ENCODE measurements at places on chromosomes 2 and 18.
A peak's percentile ranks its signal among the peaks of the same experiment; 100 is the strongest.

DNA sequence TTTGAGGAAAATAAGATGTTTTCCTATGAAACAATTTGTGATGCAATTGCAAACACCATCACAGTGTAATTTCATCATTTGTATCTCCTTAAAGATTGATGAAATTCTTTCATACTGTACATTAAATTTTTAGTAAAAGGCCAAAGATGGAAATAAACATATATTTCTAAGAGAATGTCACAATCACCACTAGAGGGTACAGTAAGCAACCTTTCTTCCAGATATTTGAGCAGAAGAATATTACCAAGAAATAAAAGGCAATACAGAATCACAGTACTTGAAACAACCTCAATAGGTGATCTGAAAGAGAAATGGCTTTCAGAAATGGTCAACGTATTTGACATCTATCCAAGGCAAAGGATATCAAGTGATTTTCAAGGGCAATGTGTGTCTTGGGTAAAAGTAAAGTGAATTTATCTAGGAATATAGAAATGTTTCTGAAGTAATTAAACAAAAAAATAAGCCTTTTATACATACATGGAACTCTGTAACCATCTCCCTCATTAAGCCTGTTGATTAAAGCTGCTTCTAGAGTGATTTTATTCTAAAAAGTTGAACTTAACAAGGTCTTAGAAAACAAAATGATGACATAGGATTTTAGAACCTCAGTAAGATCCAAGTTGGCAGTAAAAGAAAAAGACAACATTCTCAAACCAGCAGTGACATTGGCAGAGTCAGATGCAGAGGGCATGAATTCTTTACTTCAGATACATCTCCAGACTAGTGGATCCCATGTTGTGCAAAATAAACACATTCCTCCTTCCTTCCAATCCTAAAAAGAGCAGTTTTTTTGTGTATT lies 90.3 kb upstream of the SESTD1 start:
- no peak for DNase-seq

GRCh38 chr2:120177973-120178372 lies 45.2 kb downstream of the TMEM185B start:
- DNase-seq: no peak

- no peak for DNase-seq
Measured at GRCh38 chr2:43388371-43388770, 162.0 kb upstream of the ZFP36L2 start.

- DNase-seq: no peak
Measured at GRCh38 chr2:196315388-196316049, 144.1 kb upstream of the STK17B start.

DNA sequence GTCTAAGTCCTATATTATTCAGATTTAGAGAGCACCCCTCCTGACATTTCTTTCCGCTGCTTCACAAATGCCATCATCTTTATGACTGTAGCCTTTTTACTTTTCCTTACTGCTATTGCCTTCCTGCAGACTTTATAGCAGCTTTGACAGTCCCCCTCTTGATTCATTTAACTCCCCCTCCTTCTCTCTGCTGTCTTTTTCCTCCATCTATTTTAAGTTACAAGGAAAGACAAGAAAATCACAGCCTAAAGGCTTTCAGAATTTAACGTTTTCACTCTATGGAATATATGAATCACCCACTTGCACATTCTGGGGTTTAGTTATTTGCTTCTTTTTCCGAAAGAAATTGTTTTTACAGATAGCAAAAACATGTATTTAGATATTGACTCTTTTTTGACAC lies 183.4 kb upstream of the SETBP1 start:
- DNase-seq: no peak

DNA sequence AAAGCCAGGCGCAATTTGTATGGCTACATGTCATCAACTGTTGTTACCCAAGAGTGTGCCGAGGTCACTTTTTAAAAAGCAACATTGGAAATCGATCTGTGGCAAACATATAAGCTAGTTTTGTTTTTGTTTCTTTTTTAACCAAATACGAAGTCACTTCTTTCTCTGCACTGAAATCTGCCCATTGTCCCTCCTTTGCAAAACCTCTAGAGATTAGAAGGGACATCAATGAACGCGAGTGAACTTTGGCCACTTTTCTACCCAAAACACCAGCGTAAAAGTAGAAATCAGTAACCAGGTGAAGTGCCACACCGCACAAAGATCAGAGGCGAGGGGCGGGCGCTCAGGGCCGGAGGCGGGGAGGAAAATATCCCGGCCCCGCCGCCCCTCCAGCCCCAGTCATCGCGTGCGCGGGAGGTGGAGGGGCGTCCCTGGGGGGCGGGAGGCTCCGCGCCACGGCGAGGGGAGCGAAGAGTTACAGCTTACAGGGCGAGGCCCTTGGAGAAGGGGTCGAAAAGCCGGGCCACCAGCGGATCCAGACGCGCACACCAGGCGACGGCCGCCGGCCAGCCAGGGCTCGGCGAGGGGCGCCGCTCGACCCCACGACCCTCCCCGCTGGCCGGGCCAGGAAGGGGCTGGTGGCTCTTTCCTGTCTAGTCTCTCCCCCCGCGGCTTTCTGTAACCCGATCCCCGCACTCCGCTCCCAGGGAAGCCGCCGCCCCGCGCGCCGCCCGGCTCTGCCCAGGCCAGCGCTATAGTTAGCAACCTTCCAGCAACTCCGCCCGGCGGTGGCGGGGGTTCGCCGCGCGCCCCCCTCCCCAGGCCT lies 993 bp downstream of the RBMS1 start:
- peak; percentile 90 for DNase-seq

GRCh38 chr2:217031445-217031844 lies 171.6 kb upstream of the TNP1 start:
- no peak for DNase-seq

DNA sequence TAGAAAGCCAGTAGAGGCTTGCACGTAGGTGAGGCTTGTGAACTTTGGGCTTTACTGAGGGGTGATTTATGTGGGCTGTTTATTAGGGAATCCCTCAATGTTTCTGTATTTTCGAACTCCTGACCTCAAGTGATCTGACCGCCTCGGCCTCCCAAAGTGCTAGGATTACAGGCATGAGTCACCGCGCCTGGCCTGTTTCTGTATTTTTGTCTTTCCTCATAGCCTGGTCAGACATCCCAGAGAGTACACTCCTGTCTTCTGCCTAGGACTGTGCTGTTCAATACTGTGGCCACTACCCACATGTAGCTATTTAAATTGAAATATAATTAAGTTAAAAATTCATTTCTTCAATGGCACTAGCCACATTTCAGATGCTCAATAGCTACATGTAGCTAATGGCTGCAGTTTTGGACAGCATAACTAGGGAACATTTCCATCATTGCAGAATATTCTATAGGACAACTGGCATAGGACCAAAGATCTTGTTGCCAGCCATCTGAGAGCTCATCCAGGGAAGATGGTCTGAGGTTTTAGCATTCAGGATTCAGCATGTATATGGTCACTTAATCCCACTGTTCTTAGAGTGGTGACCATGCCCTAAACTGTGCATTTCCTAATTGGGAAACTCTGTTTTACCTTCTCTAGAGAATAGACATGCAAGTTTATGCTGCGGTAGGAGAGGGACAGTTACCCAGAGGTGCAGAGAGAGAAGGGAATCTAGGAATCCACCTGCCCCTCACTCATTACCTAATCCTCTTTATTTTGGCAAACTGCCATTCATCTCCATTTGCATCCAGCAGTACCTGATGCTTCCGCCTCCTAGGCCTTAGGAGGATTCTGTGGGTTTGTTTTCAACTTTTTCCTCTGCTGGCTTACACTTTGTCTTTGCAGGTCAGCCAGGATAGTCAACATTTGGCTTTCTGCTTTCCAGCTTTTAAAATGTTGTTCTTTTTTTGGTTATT lies 64.4 kb downstream of the LCLAT1 start:
- no peak for DNase-seq

- no peak for DNase-seq
Measured at GRCh38 chr18:59910967-59911366, 11.2 kb downstream of the PMAIP1 start.

DNA sequence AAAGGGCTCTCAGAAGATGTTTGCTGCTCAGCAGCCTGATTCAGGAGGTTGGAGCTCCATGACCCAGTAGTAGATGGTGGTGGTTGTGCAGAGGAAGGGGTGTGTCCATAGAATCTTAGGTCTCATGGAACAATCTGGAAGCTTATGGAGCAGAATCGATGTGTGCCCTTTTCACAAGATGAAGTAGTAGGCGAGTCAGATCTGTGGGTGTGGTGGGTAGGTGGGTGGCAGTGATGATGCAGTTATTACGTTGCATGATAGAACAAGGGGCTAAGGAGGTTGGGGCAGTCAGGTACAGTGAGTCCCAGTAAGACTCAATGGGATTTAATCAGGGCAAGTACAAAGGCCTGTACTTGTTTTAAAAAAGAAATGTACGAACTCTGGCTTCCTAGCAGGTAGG lies 9.1 kb downstream of the TET3 start:
- no peak for DNase-seq

DNA sequence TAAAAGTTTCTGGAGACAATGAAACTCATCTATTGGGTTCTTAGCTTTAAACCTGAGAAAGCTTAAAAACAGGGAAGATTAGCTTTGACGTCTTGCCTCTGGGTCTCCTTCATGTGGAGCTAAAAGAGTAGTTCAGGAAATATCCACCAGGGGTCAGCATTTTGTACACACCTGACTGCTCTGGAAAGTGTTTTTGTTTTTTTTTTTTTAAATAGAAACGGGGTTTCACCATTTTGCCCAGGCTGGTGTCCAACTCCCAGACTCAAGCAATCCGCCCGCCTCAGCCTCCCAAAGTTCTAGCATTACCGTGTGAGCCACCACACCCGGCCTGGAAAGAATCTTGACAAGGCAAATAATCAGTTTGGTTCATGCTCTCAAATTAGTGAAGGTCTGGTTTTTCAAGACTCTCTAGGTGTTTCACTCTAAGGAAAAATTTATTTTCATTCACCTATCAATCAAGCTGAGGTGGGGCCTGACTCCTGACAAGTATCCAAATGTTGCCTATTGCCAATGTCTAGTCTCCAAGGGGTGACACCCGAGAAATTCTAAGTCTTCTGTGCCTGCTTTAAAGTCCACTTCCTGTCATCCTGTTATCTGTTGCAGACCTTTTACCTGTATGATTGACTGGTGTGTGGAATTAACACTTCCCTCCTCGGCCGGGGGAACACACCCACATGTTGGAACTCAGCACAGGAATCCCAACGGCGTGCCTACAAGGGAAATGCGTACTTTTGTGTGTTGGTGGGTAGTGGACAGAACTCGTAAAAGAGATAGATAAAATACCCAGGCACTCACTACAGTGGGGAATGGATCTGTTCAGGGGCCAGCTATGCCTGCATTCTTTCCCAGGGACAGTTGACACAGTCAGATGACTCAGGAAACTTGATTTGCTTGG lies 11.3 kb downstream of the IL1RN start:
- DNase-seq: no peak

GRCh38 chr2:10233131-10234012 lies 69.3 kb upstream of the HPCAL1 start:
- no peak for DNase-seq

- no peak for DNase-seq
Measured at GRCh38 chr2:98917031-98917471, 19.0 kb downstream of the CRACDL start.

GRCh38 chr2:197209246-197209645 lies 101.3 kb downstream of the ANKRD44 start:
- DNase-seq: no peak

DNA sequence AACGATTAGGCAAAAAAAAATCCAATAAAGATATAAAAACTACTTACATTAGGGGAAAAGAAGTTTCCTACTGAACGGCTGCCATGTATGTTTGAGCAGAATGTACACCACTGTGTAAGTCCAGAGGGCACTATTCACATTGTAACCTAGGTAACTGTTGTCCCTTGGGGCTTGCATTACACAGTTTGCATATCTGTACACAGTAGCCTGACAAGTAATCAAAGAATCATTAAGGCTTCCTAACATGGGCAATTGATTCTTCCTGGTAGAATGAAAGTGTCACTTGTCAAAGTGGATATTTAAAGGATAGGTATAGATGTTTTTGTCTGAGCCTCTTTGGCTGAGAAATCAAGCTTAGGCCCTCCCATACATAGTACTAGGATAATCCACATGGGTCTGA lies 39.1 kb downstream of the PLEK start:
- DNase-seq: no peak

DNA sequence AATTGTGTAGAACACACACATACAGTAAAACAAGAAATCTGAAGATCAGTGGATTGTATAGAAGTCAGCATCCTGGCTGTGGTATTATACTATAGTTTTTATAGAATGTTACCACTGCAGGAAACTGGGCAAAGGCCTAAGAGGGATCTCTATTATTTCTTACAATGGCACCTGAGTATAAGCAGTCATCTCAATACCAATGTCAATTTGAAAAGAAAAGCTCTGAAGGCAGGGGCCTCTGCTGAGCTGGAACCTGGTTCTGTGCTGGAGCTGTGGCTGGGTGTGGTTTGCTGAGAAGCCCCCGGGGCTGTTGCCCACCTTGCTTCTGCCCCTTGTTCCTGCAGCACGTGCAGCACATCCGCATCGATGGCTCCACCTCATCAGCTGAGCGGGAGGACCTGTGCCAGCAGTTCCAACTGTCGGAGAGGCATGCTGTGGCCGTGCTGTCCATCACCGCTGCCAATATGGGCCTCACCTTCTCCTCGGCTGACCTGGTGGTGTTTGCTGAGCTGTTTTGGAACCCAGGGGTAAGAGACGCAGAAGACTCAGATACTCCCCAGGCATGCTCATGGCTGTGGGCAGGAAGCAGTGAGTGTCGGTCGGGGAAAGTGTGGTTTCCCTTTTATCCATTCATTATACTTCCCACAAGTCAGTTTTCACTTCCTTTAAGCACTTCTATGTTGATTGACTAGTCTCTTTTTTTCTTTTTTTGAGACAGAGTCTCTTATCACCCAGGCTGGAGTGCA lies 23.5 kb upstream of the RPL37A start:
- no peak for DNase-seq

- no peak for DNase-seq
Measured at GRCh38 chr18:63878343-63878742, 9.2 kb upstream of the SERPINB2 start.

- DNase-seq: no peak
Measured at GRCh38 chr18:73893880-73894279, 253.8 kb downstream of the FBXO15 start.

- no peak for DNase-seq
Measured at GRCh38 chr2:28348921-28349320, 43.7 kb upstream of the FOSL2 start.

DNA sequence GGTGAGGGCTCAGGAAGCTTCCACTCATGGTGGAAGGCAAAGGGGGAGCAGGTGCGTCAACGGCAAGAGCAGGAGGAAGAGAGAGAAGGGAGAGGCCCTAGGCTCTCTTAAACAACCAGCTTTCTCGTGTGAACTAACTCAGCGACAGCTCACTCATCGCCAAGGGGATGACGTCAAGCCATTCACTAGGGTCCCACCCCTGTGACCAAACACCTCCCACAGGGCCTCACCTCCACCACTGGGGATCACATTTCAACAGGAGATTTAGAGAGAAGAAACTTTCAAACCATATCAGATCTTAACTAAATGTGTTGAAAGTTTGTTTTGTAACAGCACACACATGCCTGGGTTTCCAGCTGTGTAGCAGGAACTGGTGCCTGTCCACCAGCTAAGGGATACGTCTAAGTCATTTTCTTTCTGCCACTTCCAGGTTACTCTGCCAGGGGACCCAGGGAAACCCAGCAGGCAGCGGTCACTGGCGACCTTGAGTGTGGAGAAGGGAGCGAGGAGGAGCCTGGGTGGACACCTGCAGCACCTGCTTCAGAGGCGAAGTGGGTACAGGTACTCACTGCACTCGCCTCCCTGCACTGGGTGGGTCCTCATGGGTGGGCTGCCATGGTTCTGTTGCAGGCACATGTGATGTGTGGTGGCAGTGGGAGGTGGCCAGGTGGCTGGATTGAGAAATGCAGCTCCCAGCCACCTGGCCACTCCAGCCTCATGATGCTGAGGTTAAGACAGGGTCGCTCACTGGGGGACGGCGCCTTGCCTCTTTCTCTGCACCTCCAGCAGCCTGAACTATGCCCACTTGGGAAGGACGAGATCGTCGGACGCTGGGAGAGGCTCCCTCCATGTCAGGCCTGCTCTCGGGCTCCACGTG lies 8.4 kb upstream of the GPC1 start:
- DNase-seq: peak; percentile 27
